Endothelial cell (in vitro differentiated cells): ENCODE measurements at places on chromosomes 3 and 15. TPM values are rescaled to one million over a fixed set of nuclear protein-coding genes. Genes with fewer than 3 reads are reported as not detected.

The BTLA gene
- total RNA-seq = not detected

The CSTA gene
- not detected for total RNA-seq

DNA sequence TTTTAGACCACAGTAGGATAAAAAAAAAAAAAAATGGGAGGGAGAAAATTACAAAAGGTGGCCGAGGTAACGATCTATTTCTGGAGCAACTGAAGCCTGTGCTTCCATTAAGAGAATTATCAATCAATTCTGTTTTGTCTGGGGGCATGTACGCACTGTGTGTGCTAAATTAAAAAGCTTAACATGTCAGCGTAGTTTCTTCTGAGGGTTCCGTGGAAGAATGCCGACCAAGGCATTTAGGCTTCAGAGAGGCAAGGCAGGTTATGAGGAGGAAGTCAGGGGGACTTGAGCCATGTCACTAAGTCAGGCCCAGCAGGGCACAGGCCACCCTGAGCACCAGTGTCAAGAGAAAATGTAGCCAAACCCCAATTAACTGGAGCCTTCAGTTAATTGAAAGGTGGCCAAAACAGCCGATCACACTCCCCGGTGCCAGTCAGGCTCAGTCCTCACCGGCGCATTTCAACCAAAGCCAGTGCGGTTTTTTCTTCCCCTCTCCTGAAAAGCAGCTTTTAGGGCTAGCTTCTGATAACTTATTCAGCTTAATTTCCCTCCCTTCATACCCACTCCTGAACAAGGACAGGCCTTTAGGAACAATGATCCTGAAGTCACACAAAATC is 113.9 kb downstream of the MEGF11 start:
- H3K4me3 ChIP-seq = no peak overlapping the region
- H3K27me3 ChIP-seq = peaks cover 6% of the 10 kb centered on the region
- peaks cover 15% of the 10 kb centered on the region for H3K4me1 ChIP-seq
- no peak overlapping the region for H3K27ac ChIP-seq
- no peaks in the 10 kb centered on the region for H3K36me3 ChIP-seq

GRCh38 chr3:48612309-48612708 is 2.9 kb upstream of the UQCRC1 start:
- H3K4me3 ChIP-seq = no peak overlapping the region
- H3K4me1 ChIP-seq = peaks cover 9% of the 10 kb centered on the region
- peaks cover 14% of the 10 kb centered on the region for H3K36me3 ChIP-seq
- H3K27ac ChIP-seq = no peak overlapping the region

GRCh38 chr3:185655426-185656320 is 69.6 kb downstream of the SENP2 start:
- H3K4me3 ChIP-seq = no peak overlapping the region
- H3K4me1 ChIP-seq = peaks cover 6% of the 10 kb centered on the region
- H3K27ac ChIP-seq = peak overlapping the region; percentile 18

DNA sequence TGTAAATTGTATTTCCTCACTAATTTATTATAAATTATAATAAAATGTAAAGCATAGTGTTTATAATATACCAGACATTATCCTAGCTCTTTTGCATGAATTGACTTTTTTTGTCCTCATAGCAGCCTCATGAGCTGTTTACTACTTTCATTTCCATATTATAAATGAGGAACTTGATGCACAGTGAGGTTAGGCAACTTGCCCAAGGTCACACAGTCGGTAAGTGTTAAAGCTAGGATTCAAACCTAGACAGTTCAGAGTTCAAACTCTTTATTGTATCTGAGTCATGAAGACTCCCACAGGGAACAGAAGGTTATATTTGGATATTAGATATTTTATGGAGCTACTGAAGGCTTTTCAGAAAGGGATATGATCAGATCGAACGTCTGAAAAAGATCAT is 322.2 kb upstream of the SATB1 start:
- no peak overlapping the region for H3K4me3 ChIP-seq
- no peaks in the 10 kb centered on the region for H3K36me3 ChIP-seq
- H3K27me3 ChIP-seq = no peaks in the 10 kb centered on the region
- H3K4me1 ChIP-seq = peaks cover 2% of the 10 kb centered on the region
- no peak for DNase-seq
- H3K27ac ChIP-seq = no peak overlapping the region

DNA sequence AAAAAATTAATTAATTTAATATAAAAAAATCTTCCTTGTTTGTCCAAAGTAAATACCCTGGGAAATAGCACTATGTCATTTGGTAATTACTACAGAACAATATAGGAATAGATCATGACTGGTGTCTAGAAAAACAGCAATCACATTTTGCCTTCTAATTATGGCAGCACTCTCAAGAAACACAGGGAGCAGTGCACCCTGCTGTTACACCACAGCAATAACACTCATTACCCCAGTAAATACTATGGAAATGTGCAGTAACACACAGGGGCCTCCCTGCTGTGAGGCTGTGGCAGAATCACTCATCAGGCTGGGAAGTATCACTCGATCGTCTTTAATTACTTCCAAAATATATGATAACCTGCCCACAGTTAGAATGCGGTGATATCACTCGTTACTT is 646.0 kb downstream of the TUSC7 start:
- peaks cover 10% of the 10 kb centered on the region for H3K4me1 ChIP-seq
- peak; percentile 28 for DNase-seq
- H3K27ac ChIP-seq = no peak overlapping the region
- no peaks in the 10 kb centered on the region for H3K27me3 ChIP-seq
- H3K36me3 ChIP-seq = no peaks in the 10 kb centered on the region
- H3K4me3 ChIP-seq = no peak overlapping the region

DNA sequence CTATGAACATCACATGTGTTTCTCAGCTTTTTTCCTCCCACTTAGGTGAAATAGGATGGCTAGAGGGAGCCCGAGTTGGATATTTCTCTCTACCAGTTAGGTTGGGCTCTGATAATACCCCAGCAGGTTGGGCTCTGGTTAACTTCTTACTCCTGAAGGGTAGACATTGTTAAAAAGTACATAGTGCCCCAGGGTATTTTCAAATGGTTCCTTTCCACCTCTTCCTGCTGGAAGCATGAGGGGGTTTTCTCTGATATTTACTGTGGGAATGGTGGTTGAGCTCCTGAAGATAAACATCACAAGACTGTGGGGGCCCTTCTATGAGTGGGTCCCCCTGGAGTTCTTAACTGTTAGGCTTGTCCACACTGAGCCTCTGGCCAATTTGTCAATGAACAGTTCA is 36.1 kb upstream of the SPESP1 start:
- no peak overlapping the region for H3K27ac ChIP-seq
- H3K4me3 ChIP-seq = no peak overlapping the region
- H3K27me3 ChIP-seq = no peaks in the 10 kb centered on the region
- H3K36me3 ChIP-seq = no peaks in the 10 kb centered on the region

DNA sequence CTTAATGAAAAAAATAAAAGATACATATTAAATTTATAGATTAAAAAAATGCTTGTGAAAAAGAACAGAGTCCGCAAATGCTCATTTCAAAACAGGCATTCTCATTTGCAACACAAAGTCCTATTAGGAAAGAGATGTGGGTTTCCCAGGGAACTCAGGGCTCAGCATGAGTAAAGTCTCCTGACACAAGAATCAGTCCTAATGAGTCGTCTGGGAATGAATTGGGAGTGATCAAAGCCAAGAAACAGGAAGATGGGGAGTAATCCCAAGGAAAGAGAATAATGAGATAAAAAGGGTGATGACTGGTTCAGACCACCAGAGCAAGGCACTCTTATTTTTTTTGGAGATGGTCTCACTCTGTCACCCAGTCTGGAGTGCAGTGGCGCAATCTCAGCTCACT is 443.7 kb downstream of the NR2F2 start:
- H3K36me3 ChIP-seq = peaks cover 3% of the 10 kb centered on the region

The IL17RD gene
- 10.7 TPM for total RNA-seq

DNA sequence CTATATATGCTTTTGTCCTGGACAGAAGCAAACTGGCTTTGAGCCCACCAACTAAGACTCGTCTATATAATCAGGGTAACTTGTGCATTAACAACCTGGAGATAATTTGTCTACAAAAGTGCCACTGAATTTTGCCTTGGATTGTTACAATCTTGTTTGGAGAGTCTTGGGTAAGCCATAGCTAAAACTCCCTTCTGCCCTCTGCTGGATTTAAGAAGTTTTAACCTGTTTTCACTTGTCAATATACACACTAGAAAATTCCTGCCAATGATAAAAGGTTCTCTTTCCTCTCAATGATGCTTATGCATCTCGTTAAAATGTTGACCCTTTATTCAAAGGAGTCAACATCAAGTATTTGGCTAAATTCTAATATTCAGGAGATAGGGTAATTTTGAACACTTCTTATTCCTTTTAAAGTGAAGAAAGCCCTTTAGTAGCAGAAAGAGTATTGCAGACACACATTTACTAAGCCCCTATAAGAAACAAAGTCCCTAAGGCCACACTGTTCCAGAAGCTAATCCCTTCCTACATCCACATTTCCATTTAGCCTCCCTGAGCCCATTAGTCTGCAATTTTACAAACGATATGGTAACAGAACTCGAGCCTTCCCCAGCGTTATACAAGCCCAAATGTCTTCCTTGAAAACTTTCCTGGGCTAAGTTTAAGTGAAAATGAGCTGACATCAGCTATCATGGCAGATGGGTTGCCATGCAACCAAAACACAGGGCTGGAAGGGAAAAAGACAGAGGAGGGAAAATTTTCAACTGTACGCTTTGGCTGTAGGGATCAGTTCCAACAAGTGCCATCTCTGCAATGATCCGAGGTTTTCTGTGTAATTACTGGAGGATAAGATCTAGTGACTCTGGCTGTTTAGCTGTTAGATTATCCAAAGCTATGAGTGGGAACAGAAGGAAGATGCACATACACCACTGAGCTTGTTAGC is 75.9 kb upstream of the FGF12 start:
- H3K36me3 ChIP-seq = no peaks in the 10 kb centered on the region
- DNase-seq = no peak
- no peak overlapping the region for H3K4me3 ChIP-seq
- no peak overlapping the region for H3K27ac ChIP-seq

The OCA2 gene
- total RNA-seq = not detected

The MST1R gene
- 0.67 TPM for total RNA-seq

DNA sequence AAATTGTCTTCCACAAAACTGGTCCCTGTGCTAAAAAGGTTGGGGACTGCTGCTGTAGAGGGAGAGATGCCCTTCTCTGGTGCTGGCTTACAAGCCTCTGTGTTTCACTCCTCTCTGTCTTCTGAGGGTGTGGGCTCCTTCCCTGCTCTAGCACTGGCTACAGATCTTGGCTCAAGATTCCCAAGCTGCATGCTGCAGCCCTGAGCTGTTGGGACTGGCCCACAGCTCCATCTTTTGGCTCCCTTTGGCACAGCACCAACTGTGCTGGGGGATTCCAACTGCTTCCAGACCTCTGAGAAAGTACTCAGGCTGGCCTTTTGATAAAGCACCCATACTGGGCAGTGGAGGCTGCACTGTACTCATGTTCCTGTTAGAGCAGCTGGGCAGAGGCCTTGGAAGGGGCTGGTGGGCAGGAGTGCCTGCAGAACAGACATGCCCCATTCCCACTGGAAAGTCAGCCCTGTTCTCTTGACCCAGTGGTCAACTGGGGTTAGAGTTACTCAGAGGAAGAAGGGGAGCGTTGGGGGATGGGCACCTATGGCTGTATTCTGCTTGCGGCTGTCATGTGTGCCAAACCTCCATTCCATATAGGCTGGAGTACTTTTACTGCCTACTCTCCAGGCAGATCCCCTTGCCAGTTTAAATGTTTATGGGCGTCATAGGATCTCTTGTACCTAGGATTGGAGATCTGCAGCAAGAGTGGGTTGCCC is 55.7 kb downstream of the GALK2 start:
- peaks cover 15% of the 10 kb centered on the region for H3K36me3 ChIP-seq
- peak; percentile 63 for DNase-seq
- H3K4me3 ChIP-seq = no peak overlapping the region
- H3K27ac ChIP-seq = no peak overlapping the region
- H3K27me3 ChIP-seq = peaks cover 4% of the 10 kb centered on the region

The LRRC34 gene
- 5.6 TPM for total RNA-seq

GRCh38 chr3:178456621-178457285 is 79.5 kb upstream of the KCNMB2 start:
- no peak overlapping the region for H3K27ac ChIP-seq
- H3K36me3 ChIP-seq = no peaks in the 10 kb centered on the region
- no peaks in the 10 kb centered on the region for H3K4me1 ChIP-seq
- DNase-seq = no peak
- H3K27me3 ChIP-seq = peaks cover 1% of the 10 kb centered on the region

The SNX4 gene
- total RNA-seq = 35.6 TPM
